Activated CD4-positive, alpha-beta memory T cell treated with anti-CD3 and anti-CD28 coated beads for 36 hours (primary cell): ENCODE measurements at places on chromosomes 4 and X. TPM values are rescaled to one million over a fixed set of nuclear protein-coding genes. Genes with fewer than 3 reads are reported as not detected.

GABRB1 gene
- total RNA-seq: not detected

HTN3 gene
- not detected for total RNA-seq

GPR78 gene
- total RNA-seq: not detected

SLC49A3 gene
- not detected for total RNA-seq

CCDC160 gene
- total RNA-seq: not detected
